ENCODE measurements at places on chromosomes 1 and 21.
A peak's percentile ranks its signal among the peaks of the same experiment; 100 is the strongest.

DNA sequence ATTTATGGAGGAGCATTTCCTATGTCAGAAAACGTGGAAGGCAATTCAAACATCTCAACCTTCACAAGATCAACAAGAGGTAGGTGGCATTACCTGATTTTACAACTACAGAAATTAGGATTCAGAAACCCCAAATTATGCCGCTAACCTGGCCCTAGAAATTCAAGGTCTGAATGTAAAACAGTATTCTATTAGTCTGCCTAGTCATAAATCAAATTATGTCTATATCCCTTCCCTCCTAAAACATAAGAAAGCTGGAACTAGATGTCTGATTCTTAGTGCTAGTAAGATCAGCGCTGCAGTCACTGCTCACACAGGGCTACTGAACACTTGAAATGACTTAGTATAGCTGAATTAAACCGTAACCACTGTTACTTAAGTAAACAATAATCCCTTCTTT is 1.4 kb downstream of the TOMM20 start:
- DNase-seq, result no peak

- DNase-seq, result no peak
Measured at GRCh38 chr1:37945743-37946702, 830 bp downstream of the INPP5B start.

GRCh38 chr1:203346060-203346768 is 4.7 kb downstream of the FMOD start:
- DNase-seq, result no peak

GRCh38 chr21:44871576-44872269 is 1.8 kb downstream of the PTTG1IP start:
- DNase-seq, result peak; percentile 51

DNA sequence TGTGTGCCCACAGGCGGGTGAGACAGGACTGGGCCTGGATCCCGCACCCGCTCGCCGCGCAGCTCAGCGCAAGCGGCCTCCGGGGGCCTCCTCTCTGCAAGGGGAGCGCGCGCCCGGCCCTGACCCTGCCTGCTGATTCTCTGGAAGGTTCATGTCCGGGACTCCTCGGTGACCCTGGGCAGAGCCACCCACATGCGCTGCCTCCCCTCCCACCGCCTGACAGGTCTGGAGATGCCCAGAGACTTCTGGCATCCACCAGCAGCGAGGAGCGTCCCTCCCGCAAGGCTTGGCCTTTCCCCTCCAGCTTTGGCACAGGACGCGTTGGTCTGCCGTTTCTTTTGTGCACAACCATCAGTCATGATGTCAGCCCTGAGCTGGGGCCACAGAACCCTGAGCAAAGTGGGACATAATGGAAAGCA is 42.0 kb upstream of the COL6A2 start:
- no peak for DNase-seq

GRCh38 chr21:28776251-28776650 is 216.4 kb downstream of the LTN1 start:
- peak; percentile 92 for DNase-seq

GRCh38 chr1:162384601-162385279 is 3.2 kb downstream of the C1orf226 start:
- no peak for DNase-seq

GRCh38 chr1:167322483-167322882 is 101.8 kb downstream of the POU2F1 start:
- no peak for DNase-seq

GRCh38 chr1:118322331-118322730 is 137.3 kb upstream of the SPAG17 start:
- no peak for DNase-seq

GRCh38 chr1:73096841-73097240 is 814.5 kb upstream of the NEGR1 start:
- no peak for DNase-seq

DNA sequence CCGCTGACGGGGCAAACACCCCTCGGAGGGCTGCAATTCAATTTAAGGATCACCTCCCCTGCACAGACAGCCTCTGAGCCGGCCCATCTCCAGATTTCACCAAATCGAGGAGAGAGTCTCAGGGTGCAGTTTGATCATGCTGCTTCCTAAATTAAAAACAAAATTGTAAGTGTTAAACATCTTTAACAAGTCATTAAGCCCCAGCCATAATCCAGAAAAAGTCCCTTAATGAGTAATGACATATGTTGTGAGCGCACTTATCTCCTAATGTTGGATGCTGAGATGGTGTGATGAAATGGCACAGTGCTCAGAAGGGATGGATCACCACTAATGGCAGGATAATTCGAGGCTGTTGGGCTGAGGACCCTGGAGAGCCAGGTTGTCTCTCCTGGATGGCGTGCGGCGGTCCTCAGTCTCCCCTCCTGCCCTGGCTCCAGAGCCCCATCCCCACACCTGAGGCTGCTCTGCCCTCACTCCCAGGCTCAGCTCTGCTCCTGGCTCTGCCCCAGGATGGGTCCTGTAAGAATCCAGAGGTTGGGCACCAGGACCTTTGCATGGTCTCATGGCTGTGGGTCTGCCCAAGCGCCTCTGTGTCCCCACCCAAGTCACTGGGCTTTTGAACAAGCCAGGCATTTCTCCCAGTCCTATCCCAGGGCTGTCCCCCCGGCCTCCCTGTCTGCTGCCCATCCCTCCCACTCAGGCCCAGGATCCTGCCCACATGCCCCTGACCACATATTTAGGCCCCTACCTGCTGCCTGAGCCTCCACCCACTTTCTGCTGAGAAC is 224.4 kb upstream of the POU3F1 start:
- no peak for DNase-seq

- DNase-seq, result no peak
Measured at GRCh38 chr1:229328598-229329362, 14.1 kb downstream of the CCSAP start.

DNA sequence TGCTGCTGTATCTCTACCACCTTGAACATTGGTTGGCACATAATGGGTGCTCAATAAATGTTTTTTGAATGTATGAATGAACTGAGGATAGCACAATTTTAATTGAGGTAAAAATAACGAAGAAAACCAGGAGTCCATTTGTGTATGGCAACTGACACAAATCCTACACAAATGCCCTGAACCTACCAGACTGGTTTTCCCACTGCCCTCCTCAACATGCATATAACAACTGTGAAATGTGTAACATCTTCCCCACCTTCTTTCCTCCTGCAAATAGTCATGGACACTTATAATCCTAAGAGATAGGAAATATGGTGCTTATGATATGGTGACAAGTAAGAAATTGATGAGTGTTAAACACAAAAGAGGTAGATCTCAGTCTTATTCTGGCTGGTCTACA is 9.9 kb upstream of the LMO4 start:
- DNase-seq, result no peak

GRCh38 chr1:243786531-243786930 is 63.5 kb downstream of the AKT3 start:
- DNase-seq, result no peak

GRCh38 chr21:39694750-39695149 is 50.2 kb upstream of the IGSF5 start:
- no peak for DNase-seq

DNA sequence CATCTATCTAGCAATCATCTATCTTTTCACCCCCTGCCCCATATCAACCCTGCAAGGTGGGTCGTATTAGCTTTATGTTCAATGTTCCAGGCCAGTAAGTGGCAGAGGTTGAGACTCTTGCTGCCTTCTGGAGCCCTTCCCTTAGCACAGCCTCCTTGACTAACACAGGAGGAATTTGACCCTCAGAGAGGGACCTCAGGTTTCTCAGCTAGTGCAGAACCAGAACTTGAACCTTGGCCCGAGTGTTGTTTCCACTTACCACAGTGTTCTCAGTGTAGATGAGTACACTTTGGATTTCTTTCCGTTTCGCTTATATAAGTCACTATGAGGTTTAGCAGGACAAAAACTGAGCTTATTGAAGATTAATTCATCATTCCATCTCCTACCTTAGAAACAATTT is 11.1 kb upstream of the ATF3 start:
- DNase-seq, result peak; percentile 66

DNA sequence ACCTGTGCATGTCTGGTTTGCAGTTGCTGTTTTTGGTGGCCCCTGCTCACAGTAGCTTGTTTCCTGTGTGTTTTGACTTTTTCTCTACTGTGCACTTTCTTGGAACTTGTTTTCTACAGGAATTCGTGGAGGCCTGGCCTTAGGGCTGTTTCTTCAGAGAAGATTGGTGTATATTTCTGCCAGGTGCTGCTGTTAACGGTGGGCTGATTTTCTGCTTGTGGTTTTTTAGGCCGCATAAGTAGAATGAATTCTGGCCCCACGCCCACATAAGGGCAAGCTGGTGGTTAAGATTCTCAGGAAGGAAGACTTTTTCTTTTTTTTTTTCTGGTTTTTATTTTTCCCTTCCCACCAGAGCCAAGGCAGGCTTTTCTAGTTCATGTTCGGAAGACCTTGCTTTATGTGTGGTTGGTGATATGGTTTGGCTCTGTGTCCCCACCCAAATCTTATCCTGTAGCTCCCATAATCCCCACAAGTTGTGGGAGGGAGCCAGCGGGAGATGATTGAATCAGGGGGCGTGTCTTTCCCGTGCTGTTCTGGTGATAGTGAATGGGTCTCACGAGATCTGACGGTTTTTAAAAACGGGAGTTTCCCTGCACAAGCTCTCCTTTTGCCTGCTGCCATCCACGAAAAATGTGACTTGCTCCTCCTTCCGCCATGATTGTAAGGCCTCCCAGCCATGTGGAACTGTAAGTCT is 71.5 kb upstream of the DISP3 start:
- no peak for DNase-seq

DNA sequence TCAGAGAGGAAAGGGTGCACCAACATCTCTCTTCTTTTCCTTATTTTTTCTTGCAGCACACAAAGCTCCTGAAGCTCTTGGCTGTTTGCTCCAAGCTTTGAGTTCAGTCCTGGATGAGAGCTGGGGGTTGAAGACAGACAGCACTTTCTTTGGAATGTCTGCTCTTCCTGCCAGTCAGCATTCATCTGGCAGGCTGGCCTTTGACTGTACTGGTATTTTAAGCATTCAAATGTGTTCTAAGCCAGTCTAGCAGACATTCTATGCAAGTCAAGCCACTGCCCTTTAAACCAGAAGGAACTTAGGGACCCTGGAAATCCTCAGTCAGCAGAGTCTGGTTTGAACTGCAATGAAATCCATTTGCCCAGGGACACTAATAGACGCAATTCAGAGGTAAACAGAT is 45.0 kb downstream of the XCL1 start:
- no peak for DNase-seq

GRCh38 chr1:211331011-211331709 is 4.5 kb downstream of the TRAF5 start:
- no peak for DNase-seq

DNA sequence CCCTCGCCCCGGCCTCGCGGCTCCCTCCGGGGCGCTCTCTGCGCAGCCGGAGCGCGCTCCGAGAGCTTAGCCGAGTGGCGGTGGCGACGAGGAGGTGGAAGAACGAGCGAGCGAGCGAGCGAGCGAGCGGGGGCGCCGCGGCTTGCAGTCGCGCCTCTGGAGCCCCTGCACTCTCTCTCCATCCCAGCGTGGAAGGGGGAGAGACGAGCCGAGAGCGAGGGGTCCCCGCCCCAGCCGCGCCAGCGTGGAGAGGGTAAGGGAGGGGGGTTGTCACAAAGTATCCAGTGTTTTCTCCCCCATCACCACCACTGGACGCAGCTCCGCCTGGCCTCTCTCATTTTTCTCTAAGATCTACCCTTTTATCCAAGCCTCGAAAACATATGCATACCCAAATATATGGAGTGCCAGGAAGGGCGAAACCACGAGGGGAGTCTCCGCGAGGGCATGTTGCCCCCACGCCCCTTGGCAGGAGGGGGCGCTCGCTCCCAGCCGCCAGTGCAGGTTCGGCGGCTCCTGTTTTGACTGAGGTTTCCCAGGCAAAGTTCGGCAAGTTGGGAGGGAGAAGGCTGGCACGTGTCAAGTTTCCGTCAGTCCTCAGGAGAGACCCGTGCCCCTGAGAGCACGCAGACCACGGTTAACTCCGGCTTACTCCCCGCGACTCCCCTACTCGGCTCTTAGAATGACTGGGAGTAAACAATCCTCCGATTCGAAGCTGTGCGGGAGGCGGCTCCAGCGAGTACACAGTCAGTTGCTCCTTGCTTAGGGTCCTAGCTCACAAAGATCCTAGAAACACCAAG is 569 bp upstream of the DAB1 start:
- DNase-seq, result no peak

- DNase-seq, result no peak
Measured at GRCh38 chr1:226674892-226675714, 64.0 kb downstream of the ITPKB start.

GRCh38 chr1:47410068-47410455 is 6.0 kb upstream of the FOXE3 start:
- DNase-seq, result no peak

DNA sequence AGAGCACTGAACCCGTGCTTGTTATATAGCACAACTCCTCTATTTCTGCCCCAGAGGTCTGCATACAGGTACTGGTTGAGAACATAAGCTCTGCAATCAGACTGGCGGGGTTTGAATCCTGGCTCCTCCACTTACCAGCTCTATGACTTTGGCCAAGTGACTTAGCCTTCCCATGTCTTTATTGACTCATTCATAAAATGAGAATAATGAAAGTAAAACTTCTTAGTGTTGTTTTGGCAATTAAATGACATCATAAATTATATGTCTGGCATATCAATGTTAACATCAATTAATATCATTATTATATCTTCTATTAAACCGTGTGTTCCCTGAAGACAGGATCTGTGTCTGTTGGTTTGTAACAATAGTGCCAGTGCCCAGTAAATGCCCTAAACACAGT is 4.3 kb downstream of the INKA2 start:
- DNase-seq, result no peak

- DNase-seq, result peak; percentile 17
Measured at GRCh38 chr1:83931658-83932253, 67.2 kb downstream of the TTLL7 start.

DNA sequence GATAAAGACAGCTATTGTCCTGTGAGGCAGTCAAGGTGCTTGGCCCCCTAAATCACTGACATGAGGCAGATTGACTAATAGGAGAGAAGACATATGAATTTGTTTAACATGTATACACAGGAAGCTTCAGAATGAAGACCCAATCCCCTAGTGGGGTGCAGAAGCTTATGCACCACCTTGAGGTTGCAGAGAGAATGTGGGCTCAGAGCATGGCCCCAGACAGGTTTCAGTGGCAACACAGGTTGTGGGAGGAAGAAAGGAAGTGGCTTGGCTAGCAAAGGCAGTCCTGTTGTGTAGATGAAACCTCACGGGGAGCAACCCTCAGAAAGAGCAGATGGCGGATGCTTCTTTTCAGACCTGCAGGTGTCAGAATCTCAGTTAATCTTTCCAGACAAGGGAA is 37.0 kb upstream of the PARP1 start:
- DNase-seq, result no peak

DNA sequence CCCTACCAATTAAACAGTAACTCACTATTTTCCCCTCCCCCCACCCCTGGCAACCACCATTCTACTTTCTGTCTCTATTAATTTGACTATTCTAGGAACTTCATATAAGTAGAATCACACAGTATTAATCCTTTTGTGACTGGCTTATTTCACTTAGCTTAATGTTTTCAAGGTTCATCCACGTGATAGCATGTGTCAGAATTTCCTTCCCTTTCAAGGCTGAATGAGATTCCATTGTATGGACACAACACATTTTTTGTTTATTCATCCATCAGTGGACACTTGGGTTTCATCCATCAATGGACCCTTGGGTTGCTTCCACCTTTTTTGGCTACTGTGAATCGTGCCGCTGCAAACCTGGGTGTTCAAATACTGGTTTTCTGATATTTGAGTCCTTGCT is 41.7 kb downstream of the EIF2D start:
- no peak for DNase-seq

GRCh38 chr1:15251857-15252835 is 5.1 kb downstream of the FHAD1 start:
- no peak for DNase-seq

- no peak for DNase-seq
Measured at GRCh38 chr1:170666541-170667254, 2.8 kb downstream of the PRRX1 start.

Data from RCC 7860 (cell line).